ENCODE measurements at places on chromosomes 7 and 10.

- no peak for DNase-seq
Measured at GRCh38 chr7:380139-380485, 90.1 kb downstream of the FOXL3 start.

DNA sequence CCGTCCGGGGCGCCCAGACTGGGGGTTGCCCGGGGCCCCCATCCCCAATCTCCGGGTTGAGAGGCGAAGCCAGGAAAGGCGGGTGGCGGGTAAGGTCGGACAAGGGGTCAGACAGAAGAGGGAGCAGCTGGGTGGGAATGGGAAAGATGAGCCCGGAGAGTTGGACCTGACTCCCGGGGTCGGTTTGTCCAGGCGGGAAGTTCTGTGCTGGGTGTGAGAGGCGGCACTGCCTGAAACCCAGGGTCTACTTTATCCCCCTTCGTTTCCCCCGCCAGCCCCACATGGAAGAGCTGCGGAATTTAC is 675 bp downstream of the SLC4A2 start:
- DNase-seq = no peak

GRCh38 chr10:86334488-86335085 is 32.0 kb downstream of the GRID1 start:
- DNase-seq = no peak

DNA sequence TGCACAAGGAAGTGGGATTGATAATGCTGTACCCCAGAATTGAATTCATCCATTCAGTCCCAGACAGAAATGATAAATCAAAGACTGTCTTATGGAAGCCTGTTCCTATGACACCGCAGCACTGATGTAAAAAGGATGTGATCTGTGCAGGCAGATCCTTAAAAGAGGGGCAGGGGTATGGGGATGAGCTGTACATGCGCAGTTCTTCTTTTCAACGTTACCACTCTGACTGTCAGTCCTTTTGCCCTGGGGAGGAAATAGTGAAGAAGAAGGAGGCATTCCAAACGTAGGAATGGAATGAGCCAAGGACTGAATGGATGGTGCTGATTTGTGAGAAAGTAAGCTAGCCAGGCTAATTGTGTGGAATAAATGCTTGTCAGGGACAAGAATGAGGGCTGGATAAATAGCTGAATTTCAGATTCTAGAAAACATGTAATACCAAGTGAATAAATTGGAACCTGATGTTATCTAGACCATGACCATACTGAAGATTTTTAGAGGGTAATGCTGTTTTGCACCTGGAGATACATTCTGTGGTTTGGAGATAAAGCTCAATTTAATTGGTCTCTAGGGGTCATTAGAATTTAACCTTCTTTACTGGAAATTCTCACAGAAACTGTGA is 509.3 kb downstream of the SORCS3 start:
- no peak for DNase-seq

GRCh38 chr7:158705234-158705850 is 738 bp upstream of the NCAPG2 start:
- DNase-seq = no peak

- no peak for DNase-seq
Measured at GRCh38 chr10:30190577-30191552, 131.5 kb upstream of the JCAD start.

- DNase-seq = peak; percentile 4
Measured at GRCh38 chr7:142603870-142604448, 145.3 kb upstream of the PRSS1 start.

- DNase-seq = no peak
Measured at GRCh38 chr10:93224005-93224779, 150.5 kb downstream of the CYP26A1 start.

DNA sequence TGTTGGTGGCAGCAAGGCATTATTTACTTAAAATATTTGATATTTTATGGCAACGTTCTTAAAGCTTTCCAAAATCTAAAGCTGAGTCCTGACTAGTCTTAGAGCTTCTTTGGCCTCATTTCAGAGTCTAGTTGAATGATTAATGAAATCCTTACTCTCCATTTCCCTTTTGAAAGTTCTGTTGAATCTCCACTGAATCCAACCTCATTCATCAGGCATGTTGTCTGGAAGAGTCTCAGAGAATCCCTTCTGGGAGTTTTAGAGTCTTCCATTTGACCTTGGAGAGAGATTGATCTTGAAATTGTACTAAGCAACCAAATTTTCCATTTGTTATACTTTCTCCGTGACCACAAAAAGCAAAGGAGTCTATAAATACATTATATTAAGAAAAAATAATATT is 198.5 kb upstream of the TMEM196 start:
- no peak for DNase-seq

DNA sequence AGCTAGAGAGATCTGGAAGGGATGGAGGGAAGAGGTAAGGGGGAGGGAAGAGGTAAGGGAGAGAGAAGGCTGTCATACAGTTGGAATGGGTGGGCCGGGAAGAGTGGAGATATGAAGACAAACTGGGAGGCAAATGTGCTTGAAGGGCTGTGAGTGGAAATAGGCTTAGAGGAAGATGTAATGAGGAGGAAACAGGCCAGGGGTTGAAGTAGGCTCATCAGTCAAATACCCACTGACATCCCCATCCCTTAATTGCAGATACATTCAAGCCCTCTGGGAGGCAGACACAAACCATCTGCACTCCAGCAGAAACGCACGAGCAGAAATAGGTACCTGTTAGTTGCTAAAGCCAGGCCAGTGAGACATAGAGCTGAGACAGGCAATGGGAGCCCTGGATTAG is 2.1 kb downstream of the SYNPO2L start:
- no peak for DNase-seq

GRCh38 chr7:43112941-43113621 is 634 bp downstream of the HECW1 start:
- no peak for DNase-seq

- no peak for DNase-seq
Measured at GRCh38 chr7:25642849-25643248, 414.6 kb upstream of the NPVF start.

DNA sequence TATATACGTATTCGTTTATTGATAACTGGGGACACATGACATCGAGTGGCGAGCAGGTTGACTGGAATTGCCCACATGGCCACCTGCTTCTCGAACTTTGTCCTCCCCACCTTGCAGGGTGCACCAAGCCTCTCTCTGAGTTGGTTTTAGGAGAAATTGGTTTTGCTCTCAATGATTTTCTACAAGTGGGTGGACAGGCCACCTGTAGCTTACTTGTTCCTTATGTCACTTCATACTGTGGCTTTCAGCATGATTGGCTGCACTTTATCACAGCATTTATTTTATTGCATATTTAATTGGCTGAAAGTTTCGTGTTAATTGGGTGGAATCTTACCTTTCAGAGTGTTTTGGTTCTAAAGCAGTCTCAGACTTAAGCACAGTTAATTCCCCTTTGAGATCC is 215.6 kb upstream of the SHH start:
- no peak for DNase-seq

DNA sequence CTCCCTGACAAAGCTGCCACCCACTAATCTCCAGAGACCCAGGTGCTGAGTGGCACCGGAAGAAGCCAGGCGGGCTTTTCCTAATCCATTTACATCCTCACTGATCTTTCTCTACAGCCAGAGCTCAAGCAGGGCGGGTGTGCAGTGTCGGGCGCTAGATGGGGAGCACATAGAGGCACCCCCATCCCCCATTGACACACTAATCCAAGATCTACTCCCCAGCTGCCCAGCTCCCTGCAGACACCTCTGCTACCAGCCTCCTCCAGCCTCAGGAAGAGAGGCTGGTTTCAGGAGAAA is 22.2 kb downstream of the FRMPD2 start:
- no peak for DNase-seq

GRCh38 chr7:102036958-102037357 is 219.5 kb downstream of the CUX1 start:
- no peak for DNase-seq

GRCh38 chr7:89247207-89247606 is 451.7 kb upstream of the TEX47 start:
- DNase-seq = no peak

DNA sequence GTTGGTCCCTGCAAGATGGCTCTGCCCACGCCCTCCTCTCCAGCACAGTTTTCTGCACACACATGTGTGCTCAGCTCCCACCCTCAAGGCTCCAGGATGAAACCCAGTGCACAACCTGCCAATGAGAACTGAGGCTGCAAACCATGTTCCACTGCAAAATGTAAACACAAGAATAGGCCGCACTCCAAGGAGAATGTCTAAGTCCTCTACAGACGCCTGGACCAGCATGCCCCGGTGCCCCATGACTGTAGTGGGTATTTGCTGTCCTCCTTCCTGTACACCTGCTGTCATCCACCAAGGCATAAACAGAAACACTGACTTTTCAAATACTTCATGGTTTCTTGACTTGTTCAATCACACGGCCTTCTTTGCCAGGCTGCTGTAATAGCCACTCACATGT is 72.6 kb downstream of the COBL start:
- DNase-seq = no peak

GRCh38 chr7:138784692-138785091 is 13.1 kb upstream of the TMEM213 start:
- no peak for DNase-seq

GRCh38 chr10:73916761-73917470 is 6.0 kb downstream of the PLAU start:
- no peak for DNase-seq

GRCh38 chr7:1447551-1448244 is 11.6 kb downstream of the MICALL2 start:
- no peak for DNase-seq

DNA sequence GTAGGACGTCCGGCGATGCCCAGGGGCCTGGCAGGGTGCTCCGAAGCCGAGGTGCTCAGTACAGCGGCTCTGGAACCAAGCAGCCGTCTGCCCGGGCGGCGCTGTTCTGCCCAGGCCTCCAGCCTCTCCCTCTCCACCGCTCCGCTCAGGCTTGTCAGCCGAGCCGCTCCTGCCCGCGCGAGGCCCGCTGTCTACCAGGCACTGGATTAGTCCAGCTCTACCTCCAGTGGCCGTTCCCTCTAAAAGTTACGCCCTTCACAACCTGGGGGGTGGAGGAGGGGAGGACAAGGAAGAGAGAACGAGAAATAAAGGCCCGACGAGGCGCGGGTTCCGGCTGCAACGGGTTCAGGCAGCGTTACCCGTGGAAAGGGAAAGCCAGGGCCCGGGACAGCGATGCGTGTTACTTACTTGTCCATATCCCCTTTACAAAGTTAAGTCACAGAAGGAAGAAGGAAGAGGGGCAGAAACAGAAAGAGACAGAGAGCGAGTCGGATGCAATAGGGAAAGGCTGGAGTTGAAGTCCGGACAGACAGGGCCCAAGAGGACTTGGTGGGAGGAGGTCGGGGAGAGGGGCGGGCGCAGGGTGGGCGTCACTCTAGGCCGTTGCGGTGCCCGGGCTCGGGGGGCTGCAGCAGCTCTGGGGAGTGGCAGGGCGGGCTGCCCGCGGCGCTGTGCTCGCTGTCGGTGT is 2.8 kb downstream of the SP8 start:
- DNase-seq = no peak

DNA sequence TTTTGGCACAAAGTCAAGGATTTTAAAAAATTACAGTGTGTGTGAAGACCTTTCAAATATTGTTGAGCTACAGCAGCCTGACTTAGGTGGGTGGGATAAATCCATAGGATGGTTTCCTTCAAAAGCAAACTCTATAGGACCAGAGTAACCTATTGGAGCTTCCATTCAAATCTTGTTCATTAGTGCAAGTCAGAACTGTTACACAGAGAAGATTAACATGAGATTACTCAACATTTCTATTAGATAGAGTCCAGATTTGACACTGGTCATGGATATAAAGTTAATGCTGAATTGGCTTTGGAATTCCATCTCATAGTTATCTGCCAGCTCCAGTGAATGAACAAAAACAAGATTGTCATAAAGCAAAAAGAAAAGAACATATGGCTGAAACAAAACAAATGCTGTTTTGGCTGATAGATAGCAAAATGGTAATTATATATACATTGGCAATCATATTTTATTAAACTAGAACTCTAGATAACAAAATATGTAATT is 129.6 kb upstream of the SEMA3A start:
- DNase-seq = no peak

- no peak for DNase-seq
Measured at GRCh38 chr10:69742928-69743602, 58.6 kb upstream of the COL13A1 start.

DNA sequence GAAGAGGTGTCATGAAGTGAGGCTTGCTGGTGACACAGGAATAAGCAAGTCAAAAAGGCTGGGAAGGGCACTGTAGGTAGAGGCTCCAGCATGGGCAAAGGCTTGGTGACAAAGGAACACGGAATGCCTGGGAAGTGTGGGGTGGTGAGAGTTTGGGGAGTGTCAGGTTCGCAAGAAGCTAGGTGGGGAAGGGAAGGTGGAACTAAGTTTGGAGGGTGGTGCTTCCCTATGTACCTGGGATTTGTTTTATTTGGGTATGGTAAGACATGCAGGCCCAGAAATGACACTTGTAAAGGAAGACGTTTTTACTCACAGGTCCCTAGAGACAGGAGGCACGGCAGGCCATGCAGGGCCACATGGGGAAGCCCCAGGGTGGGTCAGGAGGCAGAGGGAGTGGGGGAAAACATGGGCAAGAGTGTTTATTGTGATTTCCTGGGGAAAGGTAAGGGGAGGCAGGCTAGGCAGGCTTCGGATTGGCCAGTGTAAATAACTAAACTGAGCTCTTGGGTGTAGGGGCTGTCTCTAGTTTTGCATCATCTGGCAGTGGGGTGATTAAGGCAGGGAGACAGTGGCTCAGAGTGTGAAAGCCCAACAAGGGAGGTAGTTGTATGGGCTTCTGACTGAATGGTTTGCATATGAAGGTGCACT is 52.1 kb downstream of the SH2D4B start:
- no peak for DNase-seq

GRCh38 chr7:129009437-129009836 is 45.5 kb downstream of the TNPO3 start:
- no peak for DNase-seq

DNA sequence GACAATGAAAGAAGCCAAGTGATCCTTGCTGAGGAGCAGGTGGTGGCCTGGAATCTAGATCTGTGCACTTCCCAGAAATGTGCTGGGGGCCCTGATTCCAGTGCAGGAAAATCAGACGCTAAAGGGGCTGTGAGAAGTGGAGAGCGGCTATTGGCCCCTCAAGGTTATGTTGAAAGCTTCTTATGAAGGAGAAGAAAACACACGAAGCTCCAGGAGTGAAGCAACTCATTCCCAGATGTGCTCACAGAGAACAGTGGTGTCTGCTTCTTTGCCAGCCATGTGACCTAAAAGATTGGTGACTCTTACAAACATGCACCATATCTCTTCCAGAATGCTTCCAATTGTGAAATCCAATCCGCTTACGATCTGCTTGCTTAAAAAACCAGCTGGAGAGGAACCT is 679.3 kb upstream of the IGFBP3 start:
- no peak for DNase-seq

GRCh38 chr10:123848564-123849457 is 42.8 kb downstream of the CPXM2 start:
- DNase-seq = no peak

DNA sequence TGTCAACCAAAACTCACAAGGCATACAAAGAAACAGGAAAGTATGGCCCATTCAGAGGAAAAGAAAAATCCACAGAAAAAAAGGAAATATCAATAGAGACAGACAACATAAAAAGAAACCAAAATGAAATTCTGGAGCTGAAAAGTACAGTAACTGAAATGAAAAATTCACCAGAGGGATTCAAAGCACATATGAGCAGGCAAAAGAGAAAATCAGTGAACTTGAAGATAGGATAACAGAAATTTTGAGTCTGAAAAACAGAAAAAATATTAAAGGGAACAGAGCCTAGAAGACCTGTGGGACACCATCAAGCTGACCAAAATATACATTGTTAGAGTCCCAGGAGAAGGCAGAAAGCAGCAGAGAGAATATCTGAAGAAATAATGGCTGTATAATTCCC is 60.6 kb downstream of the XPNPEP1 start:
- no peak for DNase-seq
